ENCODE measurements at places on chromosomes 16 and 17. TPM values are rescaled to one million over a fixed set of nuclear protein-coding genes. Genes with fewer than 3 reads are reported as not detected.

The DHRS7C gene
- total RNA-seq, result not detected

The BMERB1 gene
- total RNA-seq, result 15.5 TPM

The KCNJ2 gene
- 0.79 TPM for total RNA-seq

The HOXB9 gene
- total RNA-seq, result not detected

The KDM6B gene
- 1.3 TPM for total RNA-seq

The PROCA1 gene
- total RNA-seq, result 0.22 TPM
